CD4-positive, alpha-beta T cell treated with Interleukin-6 at 100 ng/mL for 8 hours (primary cell): ENCODE measurements at places on chromosomes 7 and 10.

DNA sequence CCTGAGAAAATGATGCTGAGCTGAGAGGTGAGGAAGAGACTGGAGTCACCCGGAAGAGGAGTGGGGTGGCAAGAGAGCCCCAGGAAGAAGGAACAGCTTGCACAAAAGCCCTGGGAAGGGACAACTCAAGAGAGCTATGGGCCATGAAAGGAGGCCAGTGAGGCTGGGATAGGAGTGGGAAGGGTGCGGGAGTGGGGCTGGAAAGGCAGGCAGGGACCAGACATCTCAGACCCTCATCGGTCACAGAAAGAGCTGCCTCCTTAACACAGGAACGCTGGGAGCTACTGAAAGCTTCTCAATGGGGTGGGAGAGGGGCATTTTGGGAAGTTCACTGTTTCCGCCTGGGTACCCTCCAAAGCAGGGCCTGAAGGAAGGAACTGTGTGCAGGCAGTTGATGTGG, 122.0 kb upstream of the UNC5B start:
- no peak for DNase-seq

GRCh38 chr10:99828464-99828863, 46.0 kb downstream of the ABCC2 start:
- no peak for DNase-seq

DNA sequence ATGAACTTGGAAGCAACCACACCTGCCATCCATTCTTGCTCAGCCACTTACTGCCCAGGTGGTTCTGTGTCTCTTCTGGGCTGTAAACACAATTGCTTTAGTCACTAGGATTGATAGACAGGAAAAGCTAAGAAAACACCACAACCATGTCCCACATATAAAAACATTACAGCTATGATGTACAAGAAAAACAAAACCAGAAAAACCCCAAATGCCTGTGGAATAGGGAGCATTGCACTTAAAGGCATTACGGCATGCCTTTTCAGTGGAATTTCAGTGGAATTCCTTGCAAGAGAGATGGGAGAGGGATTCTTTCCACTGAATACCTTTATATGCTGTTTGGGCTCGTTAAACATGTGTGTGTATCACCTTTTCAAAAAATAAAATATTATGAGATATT, 44.2 kb upstream of the GPR26 start:
- DNase-seq: no peak

DNA sequence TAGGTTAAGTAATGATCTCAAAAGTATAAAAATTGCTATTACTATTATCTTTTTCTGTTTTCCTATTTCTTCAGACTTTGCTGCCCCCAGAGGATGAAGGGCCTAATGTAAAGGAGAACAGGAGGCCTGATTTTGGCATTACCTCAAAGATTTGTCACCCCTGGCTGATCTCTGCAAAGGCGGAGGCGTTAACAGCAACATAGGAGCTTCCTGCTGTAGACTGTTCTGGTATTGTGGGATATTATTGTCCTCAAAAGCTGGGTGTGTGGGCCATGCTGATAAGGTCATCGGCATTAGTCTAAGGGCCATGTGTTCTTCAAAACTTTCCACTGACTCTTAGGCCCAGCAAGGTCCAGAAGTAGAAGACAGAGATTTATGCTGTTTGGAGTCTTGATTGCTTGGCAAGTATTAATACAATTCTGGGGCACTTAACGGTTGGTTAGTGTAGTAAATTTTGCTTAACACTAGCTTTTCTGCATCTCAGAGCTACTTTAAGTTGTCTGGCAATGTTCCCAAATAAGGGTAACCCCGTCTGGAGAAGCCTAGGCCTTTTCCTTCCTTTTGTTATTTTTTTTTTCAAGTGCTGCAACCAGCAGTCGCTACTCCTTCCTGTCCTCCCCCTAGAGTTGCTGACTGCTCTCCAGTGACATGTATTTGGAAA, 14.0 kb upstream of the ENTPD1 start:
- no peak for DNase-seq

GRCh38 chr7:133470-133869, 58.9 kb upstream of the FAM20C start:
- DNase-seq: no peak

DNA sequence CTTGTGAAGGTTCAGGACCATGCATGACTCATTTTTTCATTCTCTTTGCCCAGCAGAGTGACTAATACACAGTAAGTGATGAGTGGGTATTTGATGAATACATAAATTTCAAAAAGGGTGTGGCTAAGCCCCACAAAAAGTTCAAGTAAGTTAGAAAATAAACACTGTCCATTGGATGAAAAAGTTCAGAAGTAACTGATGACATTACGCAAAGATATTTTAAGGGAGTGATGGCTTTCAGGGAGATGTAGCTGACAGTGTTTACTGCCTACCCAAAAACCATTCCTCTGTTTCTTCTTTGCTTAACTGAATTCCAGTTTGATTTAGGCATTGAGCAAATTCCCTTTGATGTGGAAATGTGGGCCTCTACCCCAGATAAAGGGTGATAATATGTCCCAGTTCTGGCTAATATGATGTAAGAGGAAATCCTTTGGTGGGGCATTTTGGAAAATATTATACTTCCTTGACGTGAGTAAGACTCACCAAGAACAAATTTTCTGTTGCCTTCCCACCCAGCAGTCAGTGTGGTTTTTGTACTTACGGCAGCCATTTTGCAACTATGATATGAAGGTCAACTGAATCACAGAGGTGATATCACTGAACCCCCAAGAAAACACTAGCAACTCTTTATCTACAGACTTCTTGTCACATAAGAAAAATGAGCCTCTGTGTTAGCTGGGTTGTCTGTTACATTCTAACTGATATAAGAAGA, 29.0 kb upstream of the EBLN1 start:
- peak; percentile 58 for DNase-seq

DNA sequence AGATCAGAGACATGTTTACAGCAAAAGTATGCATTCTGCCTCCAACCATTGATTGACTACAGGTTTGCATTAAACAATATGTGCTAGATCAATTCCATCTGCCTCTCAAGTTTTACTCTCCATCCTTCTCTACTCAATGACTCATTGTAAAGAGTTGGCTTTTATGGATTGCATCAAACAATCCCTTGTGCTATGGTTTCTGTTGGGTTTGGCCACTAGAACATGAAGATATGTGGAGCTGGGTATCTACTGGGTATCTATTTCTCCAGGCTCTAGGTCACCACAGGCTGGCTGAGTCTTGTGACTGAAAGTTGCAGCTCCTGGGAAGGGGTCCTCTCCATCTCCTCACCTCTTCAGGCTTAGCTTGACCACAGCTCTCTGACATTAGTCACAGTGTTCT, 204.7 kb downstream of the DGKI start:
- DNase-seq: no peak

GRCh38 chr7:128168667-128169210, 72.3 kb upstream of the LEP start:
- no peak for DNase-seq

DNA sequence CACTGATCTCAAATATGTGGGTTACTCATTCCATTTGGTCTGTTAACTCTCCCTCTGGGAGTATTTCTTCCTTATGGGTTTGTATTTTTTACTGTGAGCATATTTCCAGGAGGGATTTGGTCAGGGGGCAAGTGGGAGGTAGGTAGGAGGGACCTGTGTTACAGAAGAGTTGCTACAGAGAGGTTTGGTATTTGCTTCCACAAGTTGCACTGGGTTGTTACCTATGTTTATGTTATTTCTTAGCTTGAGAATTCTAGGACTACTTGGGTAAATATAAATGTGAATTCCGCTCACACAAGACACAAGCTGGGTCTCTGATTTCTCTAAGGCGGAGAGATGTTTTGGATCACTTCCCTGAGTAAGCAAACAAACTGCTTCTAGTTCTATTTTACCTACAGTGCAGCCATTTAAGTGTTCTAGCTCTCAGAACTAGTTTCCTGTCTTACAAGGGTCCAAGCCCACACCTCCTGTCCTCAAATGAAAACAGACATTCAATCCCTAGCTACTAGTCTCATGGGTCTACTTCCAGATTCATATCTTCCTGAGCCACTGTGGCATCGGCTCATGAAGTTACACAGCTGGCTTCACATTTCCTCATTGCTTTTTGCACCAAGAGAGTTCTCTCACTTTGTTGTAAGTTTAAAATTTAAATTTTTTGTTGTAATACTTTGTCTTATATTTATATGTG, 75.4 kb upstream of the PPP1R3C start:
- DNase-seq: no peak

DNA sequence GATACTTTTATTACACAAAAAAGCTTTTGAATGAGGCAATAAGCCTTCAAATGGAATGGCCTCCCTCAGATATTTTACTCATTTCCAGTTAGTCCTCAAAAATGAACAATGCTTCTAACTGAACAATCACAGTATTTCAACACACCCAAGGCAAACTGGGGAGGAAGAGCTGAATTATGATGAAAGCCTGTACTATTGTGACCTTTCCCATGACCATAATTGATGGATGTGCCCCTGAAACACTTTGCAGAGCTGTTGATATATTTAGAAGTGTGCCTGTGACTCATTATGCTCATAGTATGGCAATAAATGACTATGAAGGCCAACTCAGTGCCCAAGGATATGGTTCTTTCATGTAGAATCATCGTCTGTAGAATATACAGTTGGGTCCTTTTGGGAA, 248.1 kb downstream of the AHR start:
- no peak for DNase-seq

GRCh38 chr7:5429253-5429856, 5.7 kb upstream of the TNRC18 start:
- DNase-seq: no peak

DNA sequence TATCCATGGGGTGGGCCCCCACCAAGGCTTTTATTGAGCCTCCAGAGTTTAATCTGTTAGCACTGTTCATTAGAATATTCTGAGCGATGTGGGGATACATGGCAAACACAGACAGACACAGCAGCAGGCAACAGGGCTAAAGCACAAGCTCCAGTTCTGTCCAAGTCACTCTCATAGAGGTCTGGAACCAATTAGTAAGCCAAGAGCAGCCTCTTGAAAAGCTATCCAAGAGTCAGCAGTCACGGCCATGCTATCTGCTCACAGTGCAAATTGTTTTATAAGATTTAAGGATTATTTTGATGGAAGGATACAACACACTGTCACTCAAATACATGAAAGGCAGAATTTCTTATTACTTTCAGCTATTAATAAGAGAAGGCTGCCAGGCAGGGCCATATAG, 86.4 kb upstream of the DGKB start:
- DNase-seq: no peak

DNA sequence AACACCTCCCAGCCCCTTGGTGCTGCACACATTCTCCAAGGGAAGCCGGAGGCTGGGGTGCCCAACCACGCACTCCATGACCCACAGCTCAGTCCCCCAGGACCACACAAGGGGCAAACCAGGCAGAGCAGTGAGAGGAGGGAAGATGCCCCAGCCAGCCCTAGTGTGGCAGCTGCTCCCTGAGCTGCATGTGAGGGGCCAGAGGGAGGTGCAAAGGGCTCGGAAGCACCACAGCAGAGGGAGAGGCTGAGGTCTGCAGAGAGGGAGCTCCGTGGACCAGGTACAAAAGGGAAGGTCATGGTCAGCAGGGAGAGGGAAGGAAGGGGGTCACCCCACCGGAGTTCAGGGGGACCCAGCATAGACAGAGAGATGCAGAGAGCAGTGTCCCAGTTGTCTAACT, 1.5 kb upstream of the CALML5 start:
- no peak for DNase-seq

DNA sequence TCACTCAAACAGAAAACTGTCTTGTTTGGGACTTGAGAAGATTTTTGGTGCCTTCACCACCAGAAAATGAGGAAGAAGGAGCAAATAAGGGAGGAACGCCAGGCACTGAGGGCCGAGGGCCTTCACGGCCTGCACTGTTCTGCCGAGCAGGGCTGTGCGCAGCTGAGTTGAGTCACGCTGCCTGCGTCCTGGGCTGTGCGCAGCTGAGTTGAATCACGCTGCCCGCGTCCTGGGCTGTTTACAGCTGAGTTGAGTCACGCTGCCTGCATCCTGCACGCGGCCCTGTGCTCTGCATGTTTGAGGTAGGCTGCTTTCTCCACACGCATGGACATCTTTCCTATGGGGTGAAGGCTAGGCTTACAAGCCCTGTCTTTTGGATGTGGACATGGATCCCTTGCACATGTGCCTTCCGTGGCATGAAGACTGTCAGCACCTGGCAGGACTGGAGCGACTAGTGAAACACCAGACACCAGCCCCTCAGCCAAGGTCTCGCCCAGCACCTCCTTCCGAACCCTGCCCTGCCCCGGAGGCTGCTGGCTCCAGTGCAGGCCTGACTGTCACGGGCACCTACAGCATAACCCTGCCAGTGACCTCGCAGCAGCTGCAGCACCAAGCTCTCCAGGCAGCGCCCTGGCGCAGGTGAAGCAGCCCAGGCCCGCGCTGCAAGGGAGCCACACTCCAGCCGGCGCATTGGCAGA, 96.7 kb downstream of the HTR5A start:
- DNase-seq: no peak

- no peak for DNase-seq
Measured at GRCh38 chr10:1660386-1660785, 76.9 kb downstream of the ADARB2 start.

DNA sequence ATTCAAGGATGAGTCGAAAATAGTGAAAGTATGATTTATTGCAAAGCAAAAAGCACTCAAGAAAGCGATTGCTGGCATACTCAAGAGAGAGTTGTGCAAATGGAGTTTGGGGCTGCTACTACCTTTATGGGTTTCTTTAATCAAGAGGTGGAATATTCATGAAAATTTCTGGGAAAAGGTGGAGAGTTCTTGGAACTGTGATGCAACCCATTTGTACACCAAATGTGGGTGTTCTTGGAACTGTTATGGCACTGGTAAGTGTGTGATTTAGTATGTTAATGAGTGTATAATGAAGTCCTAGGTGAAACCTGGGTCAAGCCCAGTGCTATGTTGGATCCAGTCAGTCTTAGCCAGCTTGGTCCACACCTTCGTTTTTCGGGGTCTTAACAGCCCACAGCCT, 3.4 kb upstream of the VOPP1 start:
- no peak for DNase-seq

GRCh38 chr10:133086247-133086646, 1.5 kb upstream of the ADGRA1 start:
- DNase-seq: no peak

DNA sequence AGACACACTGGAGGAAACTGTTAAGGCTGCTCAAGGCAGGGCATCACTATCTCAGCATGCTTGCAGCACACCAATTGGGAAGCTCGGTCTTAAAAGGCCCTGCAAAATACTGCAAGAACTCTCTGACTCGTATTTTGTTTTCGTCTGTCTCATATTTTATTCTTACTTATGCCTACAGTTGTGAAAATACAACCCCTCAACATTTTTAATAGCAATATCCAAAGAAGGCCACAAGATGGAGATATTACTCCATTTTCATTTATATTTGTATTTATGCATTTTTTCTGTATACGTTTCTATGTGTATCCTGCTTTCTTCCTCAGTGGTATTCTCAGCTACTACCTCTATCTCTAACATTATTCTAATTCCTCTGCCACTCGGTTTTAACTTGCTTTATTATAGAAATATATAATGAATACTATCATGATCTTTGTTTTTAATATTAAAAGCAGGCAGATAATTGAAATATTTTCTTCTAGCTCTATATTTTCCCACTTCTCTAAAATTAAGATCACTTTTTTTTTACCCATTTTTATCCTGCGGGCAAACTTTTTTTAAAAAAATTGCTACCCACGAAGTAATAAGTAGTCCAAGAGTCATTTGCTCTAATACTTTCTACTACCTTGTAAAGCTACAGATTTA, 10.0 kb downstream of the DNAJC1 start:
- peak; percentile 5 for DNase-seq
